IMR-90 (cell line): ENCODE measurements at places on chromosomes 5 and 9. TPM values are rescaled to one million over a fixed set of nuclear protein-coding genes. Genes with fewer than 3 reads are reported as not detected.

GRCh38 chr5:87732875-87733768 is 320.4 kb upstream of the CCNH start:
- no peaks in the 10 kb centered on the region for H3K27me3 ChIP-seq
- DNase-seq = no peak
- no peaks in the 10 kb centered on the region for H3K4me1 ChIP-seq
- H3K36me3 ChIP-seq = no peaks in the 10 kb centered on the region
- no peak overlapping the region for H3K27ac ChIP-seq
- H3K4me3 ChIP-seq = no peak overlapping the region

DNA sequence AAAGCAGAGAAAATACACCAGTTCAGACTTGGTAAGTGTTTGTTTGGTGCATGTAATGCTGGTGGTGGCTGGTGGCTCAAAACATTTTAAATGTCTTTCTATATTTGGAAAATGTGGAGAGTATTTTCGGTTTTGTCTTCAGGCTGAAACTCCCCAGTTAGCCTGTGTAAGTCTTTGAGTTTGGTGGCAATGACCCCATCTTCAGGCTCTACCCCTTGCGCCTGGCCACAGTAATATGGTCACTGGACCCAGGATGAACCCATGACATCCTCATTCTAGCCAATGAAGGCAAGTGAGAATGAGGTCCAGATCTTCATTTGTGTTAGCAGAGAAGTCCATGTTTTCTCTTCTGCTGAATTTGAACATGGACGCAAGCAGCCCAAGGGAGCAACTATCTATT is 422.6 kb downstream of the BRINP1 start:
- H3K36me3 ChIP-seq = no peaks in the 10 kb centered on the region
- no peak overlapping the region for H3K27ac ChIP-seq
- no peaks in the 10 kb centered on the region for H3K27me3 ChIP-seq
- no peak for DNase-seq
- H3K4me1 ChIP-seq = no peaks in the 10 kb centered on the region
- H3K4me3 ChIP-seq = no peak overlapping the region

KLF4 gene
- total RNA-seq = 1.3 and 2.2 TPM in 2 replicates

ADGRV1 gene
- under 0.01 TPM in 2 replicates for total RNA-seq
